NCI-H1417 treated with DMSO at 0.1 percent for 48 hours (cell line): ENCODE measurements at places on chromosomes 11 and 22.

GRCh38 chr22:43277091-43277490 lies 66.1 kb downstream of the SCUBE1 start:
- no peak for DNase-seq

DNA sequence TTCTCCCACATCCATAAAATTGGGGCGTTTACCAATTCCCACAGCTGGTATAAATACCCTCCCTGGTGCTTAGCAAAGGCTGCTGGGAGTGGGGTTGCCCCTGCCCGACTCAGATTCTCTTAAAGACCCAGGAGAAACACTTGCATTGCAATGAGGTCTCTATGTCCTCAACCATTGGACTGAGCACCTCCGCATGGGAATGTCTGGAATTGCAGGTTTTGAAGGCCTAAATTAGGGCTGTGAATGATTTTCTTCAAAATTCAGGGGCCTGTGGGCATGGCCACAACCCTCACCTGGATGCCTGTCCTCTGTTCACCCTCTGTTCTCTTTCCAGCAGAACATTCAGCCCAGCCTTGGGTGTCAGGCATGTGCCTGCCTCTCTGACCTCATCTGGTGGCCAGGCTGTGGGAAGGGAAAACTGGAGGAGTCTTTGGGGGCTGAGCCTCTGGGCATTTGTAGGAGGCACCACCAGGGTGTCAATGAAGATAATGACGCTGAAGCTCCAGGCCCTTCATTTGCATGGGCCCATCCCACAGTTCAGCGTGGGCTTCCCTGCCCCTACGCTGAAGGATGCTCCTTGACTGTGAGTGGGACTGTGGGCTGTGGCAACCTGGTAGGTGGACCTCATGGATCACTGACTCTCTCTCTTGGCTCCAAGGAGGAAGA lies 52.7 kb upstream of the MYEOV start:
- DNase-seq, result no peak

DNA sequence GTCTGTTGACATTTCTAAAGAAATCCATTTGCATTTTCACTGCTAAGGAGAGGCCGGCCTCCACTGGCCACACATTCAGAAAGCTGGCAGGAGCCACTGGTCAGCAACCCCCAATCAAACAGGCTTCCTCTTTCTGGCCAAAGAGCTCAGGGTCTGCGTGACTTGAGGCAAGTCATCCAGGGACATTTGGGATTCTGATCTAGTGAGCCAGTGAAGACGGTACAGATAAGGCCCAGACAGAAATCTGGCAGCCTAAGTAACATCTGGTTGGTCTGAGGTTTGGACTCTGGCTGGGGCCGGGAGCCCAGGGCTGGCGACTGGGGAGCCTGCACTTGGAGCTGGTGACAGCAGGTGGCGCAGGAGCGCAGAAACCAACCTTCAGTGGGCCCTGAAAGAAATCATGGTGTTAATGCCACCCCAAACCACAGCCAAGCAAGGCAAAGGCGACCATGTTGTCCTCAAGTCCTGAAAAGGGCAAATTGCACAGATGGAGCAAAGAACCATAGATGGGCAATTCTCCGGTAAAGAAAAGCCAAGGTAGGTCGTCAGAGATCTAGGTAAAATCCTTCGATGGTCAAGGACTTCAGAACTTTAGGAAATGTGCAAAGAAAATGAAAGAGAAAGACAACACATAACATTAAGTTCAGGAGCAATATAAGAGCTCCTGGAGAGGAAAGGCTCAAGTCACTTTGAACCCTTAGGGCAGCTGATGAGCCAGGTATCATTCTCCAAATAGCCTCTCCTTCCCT lies 99.4 kb upstream of the BLID start:
- DNase-seq, result no peak

- no peak for DNase-seq
Measured at GRCh38 chr11:105081412-105082150, 36.4 kb upstream of the CARD16 start.

- DNase-seq, result no peak
Measured at GRCh38 chr11:123218451-123218850, 23.4 kb upstream of the CLMP start.

DNA sequence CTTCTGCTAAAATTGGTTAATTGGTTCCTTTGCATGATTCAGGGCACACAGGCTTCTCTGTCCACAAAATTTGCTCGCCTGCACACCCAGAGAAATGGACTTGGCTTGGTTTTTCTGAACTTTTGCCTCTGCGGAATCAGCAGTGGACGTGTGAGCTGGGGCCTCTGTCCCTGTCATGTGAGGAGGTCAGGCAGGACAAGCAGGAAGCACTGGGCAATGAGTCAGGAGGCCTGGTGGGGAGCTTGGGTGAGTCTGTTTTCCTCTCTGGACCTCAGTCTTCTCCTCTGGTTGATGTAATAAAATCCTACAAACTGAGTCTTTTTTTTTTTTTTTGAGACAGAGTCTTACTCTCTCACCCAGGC lies 10.4 kb upstream of the CELSR1 start:
- no peak for DNase-seq

GRCh38 chr11:134529212-134530096 lies 117.4 kb upstream of the B3GAT1 start:
- no peak for DNase-seq
